Fibroblast of skin of left quadriceps (primary cell): ENCODE measurements at places on chromosomes 5 and 9.

DNA sequence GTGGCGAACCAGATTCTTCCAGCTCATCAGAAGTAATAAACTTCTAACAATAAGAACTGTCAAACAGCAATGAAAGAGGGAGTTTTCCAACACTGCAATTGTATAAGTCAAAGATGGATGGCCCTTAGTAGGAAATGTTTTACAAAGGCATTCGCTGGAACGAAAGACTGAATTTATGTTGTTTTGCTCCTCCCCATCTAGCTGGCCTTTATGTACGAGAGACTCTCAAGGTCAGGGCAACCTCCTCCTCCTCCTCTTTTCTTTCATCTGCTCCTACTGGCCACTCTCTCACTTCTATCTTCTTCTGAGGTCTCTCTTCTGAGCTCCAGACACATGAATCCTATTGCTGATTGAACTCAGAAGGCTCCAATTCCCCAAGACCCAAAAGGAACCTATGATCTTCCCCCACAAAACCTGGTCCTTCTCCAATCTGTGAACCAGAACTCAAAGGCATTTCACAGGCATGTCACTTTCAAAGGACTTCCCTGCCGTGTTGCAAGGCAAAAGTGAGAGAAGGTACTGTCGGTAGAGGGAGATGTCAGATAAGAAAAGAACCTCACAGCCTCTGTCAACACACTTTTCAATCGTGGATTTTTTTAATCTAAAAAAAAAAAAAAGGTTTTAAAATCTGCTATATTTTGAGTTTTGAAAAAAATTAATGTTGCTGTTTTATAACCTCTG lies 28.5 kb upstream of the PUM3 start:
- peak; percentile 21 for DNase-seq

DNA sequence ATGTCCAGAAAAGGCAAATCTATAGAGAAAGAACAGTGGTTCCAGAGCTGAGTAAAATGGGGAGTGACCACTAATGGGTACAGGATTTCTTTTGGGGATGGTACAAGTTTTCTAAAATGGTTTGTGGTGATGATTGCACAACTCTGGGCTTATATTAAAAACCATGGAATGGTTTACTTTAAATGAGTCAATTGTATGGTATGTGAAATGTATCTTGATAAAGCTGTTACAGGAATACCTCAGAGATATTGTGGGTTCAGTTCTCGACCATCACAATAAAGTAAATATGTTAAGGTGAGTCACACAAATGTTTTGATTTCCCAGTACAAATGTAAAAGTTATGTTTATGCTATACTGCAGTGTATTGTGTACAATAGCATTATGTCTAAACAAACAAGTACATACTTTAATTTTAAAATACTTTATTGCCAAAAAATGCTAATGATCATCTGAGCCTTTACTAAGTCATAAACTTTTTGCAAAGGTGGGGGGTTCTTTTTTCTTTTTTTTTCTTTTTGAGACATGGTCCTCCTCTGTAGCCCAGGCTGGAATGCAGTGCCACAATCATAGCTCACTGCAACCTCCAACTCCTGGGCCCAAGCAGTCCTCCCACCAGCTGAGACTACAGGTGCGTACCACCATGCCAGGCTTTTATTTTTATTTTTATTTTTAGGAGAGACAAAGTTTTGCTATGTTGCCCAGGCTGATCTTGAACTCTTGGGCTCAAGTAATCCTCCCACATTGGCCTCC lies 65.9 kb downstream of the SHOC1 start:
- DNase-seq: peak; percentile 90

DNA sequence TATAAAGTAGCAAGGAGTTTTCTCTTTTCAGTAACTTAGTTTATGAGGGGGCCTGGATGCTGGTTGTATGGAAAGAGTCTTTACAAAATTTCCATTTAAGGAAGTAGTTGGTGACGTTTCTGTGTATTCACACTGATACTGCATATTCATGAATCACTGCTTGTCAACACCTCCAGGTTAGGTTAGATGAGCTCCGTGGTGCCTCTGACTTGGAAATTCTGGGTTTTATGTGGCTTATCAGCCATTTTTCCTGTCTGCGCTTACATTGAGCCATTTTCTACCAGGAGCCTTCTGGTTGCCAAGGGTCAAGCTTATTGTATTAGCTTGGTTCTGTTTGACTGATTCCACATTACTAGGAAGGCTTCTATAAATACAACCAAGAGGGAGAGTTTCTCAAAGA lies 128.3 kb downstream of the SLC28A3 start:
- no peak for DNase-seq

DNA sequence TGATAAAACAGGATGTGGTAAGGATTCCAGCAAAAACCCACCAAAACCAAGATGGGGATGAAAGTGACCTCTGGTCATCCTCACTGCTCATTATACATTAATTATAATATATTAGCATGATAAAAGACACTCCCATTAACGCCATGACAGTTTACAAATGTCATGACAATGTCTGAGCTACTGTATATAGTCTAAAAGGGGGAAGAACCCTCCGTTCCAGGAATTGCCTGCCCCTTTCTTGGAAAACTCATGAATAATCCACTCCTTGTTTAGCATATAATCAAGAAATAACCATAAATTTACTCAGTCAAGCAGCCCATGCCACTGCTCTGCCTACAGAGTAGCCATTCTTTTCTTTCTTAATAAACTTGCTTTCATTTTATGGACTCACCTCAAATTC lies 96.4 kb upstream of the VLDLR start:
- DNase-seq: no peak

DNA sequence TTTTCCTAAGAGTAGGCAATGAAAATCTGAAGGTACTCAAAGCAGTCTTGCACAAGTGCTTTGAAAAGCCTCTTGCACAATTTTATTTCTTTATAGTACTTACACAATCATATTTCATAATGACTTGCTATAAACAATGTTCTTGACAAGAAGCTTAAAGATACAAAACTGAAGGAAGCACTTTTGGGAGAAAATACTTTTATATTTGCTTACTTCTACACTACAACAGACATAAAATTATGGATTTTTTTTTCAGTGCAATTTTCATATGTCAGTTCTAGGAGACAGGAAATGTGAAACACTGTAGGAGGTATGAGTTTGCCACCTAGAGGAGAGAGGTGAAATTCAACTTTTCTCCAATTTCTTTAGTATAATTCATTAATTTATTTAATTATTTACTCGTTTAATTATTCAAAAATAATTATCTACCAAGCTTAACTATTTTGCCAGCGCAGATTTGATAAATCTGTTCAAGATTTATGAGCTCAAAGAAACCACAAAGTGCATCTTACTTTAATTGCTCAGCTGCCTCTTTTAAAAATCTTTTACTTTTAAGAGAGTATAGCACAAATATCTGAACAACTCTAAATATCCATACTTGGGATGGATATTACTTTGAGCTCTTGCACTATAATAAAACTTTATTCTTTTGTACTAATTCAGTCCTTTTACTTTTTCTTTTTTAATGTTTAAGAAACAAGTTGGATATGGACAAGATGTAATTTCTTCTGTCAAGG lies 29.0 kb upstream of the CDKN2B start:
- DNase-seq: no peak

- peak; percentile 16 for DNase-seq
Observed at GRCh38 chr5:54944364-54944763, 41.0 kb downstream of the ESM1 start.

- DNase-seq: peak; percentile 12
Observed at GRCh38 chr9:103867886-103868285, 226.2 kb upstream of the SMC2 start.

GRCh38 chr9:133862585-133863256 lies 124.6 kb upstream of the SARDH start:
- DNase-seq: no peak

DNA sequence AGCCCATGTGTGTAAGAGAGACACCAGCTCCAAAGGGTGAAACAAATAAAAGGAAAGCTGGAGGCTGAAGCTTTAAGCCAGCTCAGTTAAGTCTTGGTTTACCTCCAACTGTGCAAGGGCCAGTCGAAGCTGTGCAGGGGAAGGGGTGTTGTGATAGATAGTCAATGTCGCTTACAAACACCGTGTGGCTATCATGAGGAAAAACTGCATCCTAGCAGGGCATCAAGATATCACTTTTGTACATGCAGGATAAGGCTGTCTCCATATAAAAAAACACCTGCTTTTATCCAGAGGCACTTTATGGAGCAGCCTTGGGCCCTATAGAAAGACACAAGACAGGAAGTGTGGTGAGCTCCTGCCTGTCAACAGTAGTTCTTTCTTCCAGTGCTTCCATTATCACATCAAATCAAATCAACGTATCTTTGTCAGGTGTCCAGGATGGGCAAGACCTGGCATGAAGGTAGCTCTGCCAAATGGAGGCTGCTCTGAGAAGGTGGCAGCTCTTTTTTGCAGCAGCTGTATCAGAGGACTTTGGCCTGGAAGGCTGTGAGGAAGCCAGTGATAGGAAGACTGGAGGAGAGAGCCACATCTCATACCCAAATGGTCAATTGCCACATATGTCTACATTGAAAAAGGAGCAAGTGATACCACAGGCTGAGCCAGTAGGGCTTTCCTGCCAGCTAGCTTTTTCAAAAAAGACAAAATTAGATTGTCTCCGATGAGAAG lies 29.3 kb upstream of the SELENOP start:
- DNase-seq: no peak

GRCh38 chr9:125119643-125120286 lies 23.6 kb downstream of the SCAI start:
- peak; percentile 21 for DNase-seq

DNA sequence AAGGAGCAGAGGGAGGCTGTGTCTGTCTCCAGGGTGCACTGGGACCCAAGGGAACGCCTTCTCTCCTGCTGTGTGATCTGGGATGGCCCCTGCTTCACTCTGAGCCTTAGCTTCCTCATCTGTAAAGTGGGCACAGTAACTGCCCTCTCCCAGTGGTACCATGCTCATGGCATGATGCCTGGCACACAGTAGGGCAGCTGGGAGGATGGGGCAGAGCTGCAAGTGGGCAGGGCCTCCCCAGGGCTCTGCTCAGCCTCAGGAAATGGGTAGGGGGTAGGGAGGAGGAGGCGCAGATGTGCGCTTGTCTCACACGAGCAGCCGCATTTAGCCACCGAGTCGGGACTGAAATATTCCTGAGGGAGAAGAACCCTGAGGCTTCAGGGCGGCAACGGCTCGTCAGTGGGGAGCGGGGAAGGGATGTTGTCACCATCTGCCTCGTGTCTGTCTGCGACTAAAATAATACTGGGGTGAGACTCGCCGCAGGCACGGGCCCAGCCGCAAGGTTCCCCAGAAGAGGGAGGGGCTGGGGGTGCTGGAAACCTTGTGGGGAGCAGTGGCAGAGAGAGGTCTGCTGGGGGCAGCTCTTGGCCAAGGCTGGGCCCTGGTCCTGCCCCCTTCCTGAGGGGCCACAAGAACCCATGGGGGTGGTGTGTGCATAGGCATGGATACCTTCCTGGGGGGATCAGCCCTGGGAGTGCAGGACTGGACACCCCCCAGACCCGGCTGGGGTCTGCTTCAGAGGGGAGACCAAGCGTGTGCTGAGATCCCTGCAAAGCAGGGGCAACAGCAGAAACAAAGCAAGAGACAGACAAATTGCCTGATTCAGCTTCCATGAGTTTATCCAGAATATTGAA lies 55.2 kb upstream of the PSD2 start:
- no peak for DNase-seq

- DNase-seq: no peak
Observed at GRCh38 chr9:99748676-99749075, 73.0 kb upstream of the NR4A3 start.

DNA sequence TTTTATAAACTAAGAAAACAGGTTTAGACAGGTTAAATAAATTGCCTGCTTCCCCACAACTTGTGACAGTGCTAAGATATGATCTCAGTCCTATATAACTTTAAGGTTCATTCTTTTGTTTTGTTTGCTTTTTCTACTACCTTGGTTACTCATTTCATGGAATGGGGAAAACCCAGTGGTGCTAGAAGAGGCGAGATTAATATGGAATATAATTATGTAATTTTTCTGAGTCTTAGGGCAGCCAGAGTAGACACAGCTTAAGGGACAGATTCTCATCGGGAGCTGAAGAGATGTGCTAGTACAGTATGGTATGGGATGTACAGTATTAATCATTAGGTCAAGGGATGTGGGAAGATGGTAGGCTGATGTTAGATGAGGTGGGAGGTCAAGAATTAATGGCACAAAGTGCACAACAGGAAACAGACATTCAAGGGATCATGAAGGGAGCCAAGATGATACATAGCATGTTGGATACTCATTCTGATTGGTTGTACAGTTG lies 6.2 kb downstream of the TRIM32 start:
- no peak for DNase-seq

- no peak for DNase-seq
Observed at GRCh38 chr9:69532396-69532795, 139.8 kb downstream of the APBA1 start.

DNA sequence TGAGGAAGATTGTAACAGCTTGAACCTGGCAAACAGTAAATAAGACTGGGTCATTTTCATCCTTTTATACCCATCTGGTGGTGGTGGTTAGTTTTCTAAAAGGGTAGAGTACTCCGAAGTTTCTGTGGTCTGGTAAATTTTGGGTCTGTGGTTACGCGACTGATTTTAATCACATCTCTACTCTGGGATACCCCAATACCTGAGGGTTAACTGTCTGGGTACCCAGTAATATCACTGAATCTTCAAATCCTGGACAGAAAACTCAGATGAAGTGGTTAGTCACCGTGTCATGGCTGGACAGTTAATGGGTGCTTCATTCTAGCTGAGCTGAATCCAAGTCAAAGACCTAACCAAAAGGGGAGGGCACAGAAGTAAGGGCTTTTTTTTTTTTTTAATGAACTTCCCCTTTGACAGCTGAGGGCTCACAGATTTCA lies 474.2 kb downstream of the GADD45G start:
- no peak for DNase-seq

- no peak for DNase-seq
Observed at GRCh38 chr5:119074419-119074818, 3.5 kb downstream of the DMXL1 start.

- DNase-seq: peak; percentile 34
Observed at GRCh38 chr5:321230-321725, at the start of gene AHRR. Gene AHRR, plus strand, starts transcription at chr5:321714. Its CDS starts 22,189 bp downstream, at chr5:343903.

GRCh38 chr9:76629205-76629990 lies 134.8 kb upstream of the PCA3 start:
- no peak for DNase-seq

GRCh38 chr5:146079695-146080373 lies 25.5 kb downstream of the PLAC8L1 start:
- DNase-seq: no peak

GRCh38 chr9:69223605-69224004 lies 49.5 kb downstream of the TJP2 start:
- DNase-seq: peak; percentile 37

DNA sequence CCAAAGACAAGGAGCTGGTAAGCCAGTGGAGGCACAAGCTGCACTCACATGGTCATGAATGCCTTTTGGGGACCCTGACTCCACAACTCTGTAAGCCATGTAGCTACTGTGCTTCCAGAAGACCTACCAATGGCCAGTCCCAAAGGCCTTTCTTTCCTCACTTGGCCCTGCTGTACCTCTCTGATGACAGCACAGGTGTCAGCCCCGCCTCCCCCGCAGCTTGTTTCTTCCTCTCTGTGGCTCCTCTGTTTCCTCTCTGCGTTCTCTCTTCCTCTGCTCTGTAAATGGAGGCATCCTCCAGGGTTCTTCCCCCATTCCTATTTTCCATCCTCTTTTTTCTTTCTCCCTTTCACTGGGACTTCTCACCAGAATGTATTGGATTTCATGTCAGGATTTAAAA lies 26.7 kb downstream of the SH3TC2 start:
- no peak for DNase-seq
